ENCODE measurements at places on chromosomes 5 and 9. TPM values are rescaled to one million over a fixed set of nuclear protein-coding genes. Genes with fewer than 3 reads are reported as not detected.

- DNase-seq = peak; percentile 17
Observed at GRCh38 chr5:7261049-7261448, 134.9 kb upstream of the ADCY2 start.

Gene ADGRD2
- not detected for total RNA-seq

Gene PCDH12
- 3.6 TPM for total RNA-seq

GRCh38 chr5:107389130-107389774 lies 281.5 kb downstream of the EFNA5 start:
- no peak for DNase-seq

Gene BNC2
- total RNA-seq = 52.0 TPM

GRCh38 chr9:134872482-134873231 lies 8.0 kb upstream of the FCN2 start:
- no peak for DNase-seq

DNA sequence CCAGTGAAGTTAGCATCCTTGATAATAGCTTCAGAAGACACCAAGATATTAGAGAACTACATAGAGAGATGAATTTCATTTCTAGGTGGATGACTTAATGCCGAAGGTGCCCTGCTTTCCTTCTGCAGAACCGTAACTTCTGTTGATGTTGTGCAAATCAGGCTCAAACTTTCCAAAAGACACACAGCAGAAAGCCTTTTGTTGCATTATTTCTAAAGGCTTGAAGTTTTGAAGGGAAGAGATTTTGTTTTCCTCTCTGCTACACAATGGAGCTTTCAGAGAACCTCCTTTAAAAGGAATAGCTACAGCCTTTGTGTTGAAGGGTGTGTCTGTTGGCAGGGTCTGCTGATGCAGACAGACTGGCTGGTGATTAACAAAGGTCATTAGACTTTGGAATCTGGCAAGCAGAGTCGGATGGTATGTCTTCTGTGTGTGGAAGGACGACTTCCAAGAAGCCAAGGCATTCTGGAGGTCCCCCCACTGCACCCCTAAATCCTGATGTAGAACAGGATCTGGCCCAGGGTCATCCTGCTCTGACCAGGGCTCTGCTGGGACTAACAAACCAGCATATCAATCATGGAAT lies 57.8 kb downstream of the ZNF462 start:
- peak; percentile 75 for DNase-seq

DNA sequence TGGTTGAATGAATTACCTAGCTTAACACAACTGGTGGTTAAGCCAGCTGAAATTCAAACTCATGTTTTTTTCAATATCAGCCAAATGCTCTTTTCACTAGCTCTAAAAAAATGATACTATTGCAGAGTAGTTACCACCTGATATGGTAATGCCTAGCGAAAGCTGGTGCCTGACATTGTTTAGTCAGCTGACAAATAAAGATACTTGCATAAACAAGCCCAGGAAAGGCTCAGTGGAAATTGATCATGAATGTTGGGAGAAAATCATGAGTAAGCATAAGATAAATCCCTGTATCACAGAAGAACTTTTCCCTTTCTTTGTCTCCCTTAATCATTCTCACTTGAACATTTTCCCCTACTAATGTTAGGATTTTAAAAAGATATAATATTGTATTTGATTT lies 54.6 kb downstream of the FGF10 start:
- DNase-seq = no peak

Gene PCDHA9
- 0.29 TPM for total RNA-seq

Gene FBLL1
- 0.23 TPM for total RNA-seq

GRCh38 chr5:35182910-35183535 lies 47.3 kb downstream of the PRLR start:
- DNase-seq = no peak

Gene CAMK4
- total RNA-seq = 5.0 TPM

GRCh38 chr5:17275289-17276158 lies 58.1 kb downstream of the BASP1 start:
- no peak for DNase-seq

GRCh38 chr5:10695759-10696543 lies 65.1 kb downstream of the DAP start:
- DNase-seq = no peak

- DNase-seq = no peak
Observed at GRCh38 chr9:113746486-113746885, 129.6 kb upstream of the ZNF618 start.

DNA sequence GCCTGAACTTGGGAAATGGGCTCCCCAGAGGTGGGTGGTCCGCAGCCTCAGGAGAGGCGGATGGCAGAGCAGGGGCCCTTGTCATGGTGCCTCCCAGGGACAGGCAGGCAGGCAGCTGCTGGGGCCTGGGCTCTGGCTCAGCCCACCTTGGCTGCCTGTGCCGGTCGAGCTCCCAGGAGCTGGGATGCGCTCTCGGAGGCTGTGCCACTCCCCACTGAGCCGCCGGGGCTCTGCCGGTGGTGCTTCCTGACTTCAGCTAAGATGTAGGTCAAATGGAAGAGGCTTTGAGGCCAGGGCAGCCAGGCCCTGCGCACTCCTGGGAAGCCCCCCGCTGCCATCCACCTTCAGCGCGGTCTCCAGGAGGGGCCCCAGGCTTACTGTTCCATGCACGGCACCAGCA lies 41.0 kb downstream of the KCNT1 start:
- DNase-seq = no peak

- no peak for DNase-seq
Observed at GRCh38 chr5:58090704-58091103, 369.2 kb downstream of the PLK2 start.

GRCh38 chr5:159424123-159424522 lies 93.8 kb upstream of the IL12B start:
- no peak for DNase-seq

Gene MAP1B
- 81.3 TPM for total RNA-seq

- DNase-seq = no peak
Observed at GRCh38 chr9:127753622-127754021, 18.5 kb upstream of the TOR2A start.

- DNase-seq = no peak
Observed at GRCh38 chr9:107260437-107261081, 22.5 kb upstream of the RAD23B start.
